Lower lobe of right lung (tissue), 2 donors: ENCODE measurements at places on chromosomes 6 and 20. TPM values are rescaled to one million over a fixed set of nuclear protein-coding genes. Genes with fewer than 3 reads are reported as not detected.

DNA sequence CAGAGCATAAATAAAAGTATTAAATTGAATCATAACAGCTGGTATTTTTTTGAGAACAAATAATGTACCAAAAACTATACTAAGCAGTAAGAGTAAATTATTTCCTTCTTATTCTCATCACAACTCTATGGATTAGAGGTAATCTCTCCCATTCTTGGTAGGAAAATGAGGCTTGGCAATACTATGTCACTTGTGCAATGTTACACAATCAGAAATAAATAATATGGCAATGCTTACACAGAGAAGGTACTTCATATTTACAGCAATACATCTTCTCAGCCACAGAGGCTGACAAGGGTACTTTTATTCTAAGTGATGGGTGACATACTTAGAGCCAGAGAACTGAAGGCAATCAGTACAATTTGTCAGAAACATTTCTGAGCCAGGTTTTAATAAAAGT is 3.9 kb downstream of the DST start:
- no peak for DNase-seq

DNA sequence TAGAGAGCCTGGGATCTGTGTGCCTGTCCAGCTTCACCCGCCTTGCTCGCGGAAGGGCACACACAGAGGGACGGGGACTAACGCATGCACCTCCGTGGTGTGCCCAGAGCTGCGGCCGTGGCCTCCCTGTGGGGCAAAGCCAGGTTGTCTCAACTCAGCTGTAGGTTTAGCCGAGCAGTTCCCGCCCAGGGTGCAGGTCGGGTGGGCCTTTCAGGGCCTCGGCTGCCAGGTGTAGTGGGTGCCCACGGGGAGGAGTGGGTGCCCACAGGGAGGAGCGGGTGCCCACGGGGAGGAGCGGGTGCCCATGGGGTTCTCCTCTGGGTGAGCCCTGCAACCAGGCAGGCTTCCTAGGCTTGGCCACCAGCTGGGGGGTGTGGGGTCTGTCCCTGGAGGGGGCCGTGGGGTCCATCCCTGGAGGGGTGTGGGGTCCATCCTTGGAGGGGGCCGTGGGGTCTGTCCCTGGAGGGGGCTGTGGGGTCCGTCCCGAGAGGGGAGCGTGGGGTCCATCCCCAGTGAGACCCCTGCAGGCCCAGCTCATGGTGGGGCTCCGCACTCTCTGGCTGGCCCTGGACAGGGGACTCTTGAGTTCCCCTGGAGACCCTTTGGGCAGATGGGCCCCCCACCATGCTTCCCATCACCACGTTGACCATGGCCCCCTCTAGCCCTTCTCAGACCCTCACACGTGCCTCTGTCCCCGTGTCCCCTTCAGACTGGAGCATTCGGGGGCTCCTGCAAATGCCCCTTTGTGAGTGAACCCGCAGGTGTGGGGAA is 37.8 kb upstream of the CHRNA4 start:
- DNase-seq: no peak

DNA sequence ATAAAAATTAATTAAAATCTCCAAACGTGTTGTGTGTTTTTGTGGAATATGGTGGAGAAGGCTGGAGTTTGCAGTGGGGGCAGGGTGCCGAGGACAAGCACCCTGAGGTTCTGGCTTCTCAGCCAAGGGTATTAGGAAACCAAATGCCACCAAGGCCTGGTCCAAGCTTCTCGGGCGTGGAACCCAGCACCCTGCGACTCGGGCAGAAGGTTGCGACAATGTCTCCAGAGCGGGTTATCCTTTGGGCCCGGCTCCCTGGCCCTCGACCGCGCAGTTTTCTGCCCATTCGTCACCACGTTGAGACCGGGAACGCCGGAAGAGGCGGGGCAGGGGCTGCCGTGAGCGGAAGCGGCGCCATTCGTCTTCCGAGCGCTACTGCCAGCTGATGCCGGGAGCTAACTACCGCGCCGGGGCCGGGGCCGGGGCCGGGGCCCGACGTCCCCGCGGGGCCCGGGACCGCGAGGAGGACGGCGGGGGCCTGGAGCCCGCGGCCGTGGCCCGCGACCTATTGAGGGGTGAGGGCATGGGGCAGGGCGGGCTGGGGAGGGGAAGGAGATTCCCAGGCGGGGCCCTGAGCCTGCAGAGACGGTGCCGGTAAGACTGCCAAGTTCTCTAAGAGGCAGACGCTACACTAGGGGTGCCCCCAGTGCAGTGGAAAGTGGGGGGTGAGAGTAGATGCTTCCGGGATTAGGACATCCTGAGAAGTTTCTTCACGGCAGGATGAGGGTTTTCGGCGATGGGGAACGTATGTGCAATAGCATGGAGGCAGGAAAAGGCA is at the start of gene RRP36:
Gene RRP36, plus strand, starts transcription at position 354 of the 778 bp plus-strand sequence. Its CDS starts 32 bp downstream, at position 386.
- peak; percentile 91 for DNase-seq

GRCh38 chr6:43347444-43347843 is 22.0 kb downstream of the ZNF318 start:
- DNase-seq: no peak

DNA sequence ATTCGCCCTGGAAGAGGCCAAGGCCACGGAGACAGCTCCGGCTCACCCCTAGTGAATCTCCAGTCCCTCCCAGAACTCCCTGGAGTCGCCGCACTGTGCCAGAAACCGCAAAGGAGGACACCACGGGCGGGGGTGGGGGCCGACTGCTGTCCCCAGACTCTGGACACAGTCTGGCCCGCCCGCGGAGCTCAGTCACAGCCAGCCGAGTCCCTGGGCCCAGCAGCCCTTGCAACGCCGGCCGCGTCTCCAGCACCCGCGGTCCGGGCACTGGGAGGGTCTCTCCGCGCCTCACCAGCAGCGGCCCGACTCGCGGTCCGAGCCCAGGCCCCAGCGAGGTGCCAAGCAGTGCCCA is 518 bp downstream of the PEX6 start:
- DNase-seq: peak; percentile 57

DNA sequence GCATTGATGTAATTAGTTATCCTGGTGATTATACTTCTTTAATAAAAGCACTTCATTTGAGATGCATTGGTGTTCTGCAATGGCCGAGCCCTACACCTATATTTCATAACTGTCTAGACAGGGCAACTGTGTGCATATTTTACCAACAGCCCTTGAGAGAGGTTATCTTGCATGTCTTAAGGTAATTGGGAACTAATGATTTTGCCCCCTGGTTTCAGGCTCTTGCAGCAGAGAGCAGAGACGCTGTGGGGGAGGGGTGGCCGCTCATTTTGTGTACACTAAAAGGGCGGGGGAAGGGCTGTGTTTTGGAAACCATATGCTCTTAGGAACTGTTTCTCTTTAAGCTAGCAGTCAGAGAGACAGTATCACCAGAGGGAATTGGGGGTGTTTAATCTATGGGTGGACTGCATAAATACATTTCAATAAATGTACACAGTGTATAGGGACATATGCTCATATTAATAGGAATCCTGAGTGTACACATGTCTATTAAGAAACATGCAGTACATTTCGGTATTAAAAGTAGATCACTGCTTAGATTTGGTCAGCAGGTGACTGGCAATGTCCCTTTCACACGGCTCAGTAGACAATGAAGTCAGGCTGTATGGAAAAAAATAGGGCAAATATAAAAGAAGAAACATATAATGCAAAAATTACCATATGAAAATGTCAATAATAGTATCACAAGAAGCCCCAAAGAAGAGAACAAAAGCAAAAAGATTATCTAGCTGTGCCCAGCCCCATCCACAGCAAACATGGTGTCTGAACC is 402.9 kb upstream of the CITED2 start:
- no peak for DNase-seq

The PSMB8 gene
- 103 TPM for total RNA-seq

The GRM1 gene
- total RNA-seq: 0.09 TPM

The FAM217A gene
- total RNA-seq: not detected

DNA sequence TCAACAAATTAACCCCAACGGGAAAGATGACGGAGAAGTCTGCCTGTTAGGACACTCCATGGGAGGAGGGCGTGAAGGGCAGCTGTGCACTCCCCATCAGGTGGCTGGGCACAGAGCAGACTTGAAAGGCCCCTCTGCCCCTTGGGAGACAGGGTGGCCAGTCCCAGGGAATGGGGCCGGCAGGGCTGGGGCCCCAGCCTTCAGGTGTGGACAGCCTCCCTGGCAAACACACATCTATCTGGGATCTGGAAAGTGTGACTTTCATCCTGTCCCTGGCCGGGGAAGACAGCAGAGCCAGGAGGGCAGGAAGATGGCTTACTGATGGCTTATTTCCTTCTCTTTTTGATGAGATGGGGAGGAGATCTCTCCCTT is 4.5 kb upstream of the FRMD1 start:
- DNase-seq: no peak

The NINL gene
- 10.7 TPM for total RNA-seq

The FHL5 gene
- 23.7 TPM for total RNA-seq

- DNase-seq: no peak
Observed at GRCh38 chr20:1630186-1630585, 10.4 kb upstream of the SIRPB1 start.

DNA sequence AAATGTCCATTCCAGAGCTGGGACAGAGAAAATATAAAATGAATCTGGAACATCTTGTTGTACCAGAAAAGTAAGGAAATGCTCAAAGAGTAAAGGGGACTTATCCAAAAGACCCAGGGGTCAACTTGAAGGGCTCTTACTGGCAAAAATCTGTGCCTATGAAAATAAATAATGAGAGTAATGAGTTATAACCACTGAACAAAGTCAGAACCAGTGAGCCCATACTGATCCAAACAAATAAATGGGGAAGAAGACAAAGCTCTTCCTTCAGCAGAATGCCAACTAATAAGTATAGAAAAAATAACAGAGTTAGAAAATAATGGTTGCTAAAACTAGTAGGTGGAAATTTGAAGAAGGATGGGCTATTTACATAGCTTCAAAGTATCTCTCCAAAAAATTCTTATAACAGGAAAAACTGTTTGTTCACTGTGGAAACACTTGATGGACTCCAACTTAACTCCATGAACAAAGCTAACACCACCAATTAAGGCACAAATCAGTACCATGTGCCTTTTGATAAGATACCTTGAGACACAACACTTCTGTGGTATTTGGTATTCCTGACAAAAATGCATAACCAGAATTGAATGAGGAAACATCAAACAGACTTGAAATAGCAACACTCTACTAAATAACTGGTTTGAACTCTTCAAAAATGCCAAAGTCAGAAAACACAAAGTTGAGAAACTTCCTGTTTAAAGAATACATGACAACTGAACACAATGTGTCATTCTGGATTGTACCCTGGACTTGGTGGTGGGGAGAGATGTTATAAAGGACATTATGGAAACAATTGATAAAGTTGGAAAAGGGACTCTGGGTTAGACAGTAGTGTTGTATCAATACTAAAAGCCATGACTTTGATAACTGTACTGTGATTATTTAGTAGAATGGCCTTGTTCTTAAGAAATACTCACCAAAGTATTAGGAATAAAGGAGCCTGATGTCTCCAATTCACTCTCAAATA is 197.5 kb downstream of the ISM1 start:
- DNase-seq: no peak

GRCh38 chr6:12012558-12013306 is 620 bp downstream of the HIVEP1 start:
- DNase-seq: peak; percentile 74

The GPR6 gene
- not detected for total RNA-seq

DNA sequence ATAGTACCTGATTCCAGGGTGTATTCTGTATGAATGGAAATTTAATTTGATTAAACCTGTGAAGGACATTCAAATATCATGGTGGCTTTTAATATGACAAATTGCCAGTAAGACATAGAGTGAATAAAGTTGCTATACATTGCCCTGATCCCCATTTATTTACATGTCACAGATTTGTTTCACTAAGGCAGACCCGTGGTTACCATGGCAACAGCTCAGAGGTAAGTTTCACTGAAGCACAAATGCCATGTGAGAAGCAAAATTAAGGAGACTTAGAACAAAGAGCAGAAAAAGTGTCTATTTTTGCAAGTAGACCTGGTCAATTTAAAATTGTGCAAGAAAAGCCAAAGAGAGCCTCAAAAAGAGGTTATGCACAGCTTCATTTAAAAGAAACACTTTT is 63.7 kb downstream of the PXDC1 start:
- no peak for DNase-seq

DNA sequence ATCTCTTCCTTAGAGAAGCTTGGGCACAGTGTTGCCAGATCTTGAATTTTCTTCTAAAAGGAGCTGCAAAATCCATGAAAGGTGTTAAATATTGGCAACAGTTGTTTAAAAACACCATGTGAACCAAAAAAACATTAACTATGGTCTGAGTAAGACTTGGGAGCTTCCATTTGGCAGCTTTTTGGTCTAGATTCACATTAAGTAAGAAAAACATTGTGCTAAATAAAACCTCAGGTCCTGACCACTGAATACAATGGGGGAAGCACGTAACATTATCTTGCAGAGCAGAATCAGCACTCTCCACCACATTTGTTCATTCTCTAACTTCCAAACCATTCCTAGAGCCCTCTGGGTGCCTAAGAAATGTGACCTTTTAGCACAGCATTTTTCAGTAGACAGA is 437.6 kb upstream of the PLCB4 start:
- DNase-seq: no peak

- DNase-seq: peak; percentile 62
Observed at GRCh38 chr6:33592595-33593413, 12.7 kb upstream of the BAK1 start.

DNA sequence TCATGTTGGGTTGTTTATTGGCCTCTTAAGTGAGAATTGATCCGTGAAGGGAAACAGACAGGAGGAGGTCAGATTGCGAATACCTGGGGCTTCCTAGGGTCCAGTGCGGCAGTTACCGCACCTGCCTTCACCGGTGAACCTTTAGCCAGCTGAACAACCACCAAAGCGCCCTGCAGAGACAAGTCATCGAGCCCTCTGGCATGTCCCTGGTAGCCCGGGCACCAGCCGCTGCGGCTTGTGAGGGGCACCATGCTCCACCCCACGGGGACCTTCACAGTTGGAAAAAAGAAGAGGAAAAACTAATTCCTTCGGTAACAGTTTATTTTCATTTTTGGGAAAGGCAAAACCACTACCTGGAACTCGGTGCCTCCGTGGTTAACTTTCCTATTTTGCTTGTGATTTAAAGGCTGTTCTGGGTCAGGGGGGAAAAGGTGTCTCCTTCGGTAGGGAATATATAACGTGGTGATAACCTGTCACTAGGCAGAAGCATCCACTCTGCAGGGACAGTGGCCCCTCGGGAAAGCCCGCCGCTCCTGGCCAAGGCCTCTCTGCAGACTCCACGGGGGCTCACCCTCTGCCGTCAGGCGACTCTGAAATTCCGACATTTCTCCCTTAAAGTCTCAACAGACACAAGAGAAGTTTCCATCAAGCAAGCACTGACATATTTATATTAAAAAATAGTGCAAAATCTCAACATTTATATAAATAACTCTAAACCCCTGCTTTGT is 30.7 kb upstream of the ZBP1 start:
- peak; percentile 30 for DNase-seq

- DNase-seq: no peak
Observed at GRCh38 chr6:106411056-106411455, 50.5 kb downstream of the CRYBG1 start.

The HAO1 gene
- total RNA-seq: not detected
